ENCODE measurements at places on chromosomes 2 and 18. TPM values are rescaled to one million over a fixed set of nuclear protein-coding genes. Genes with fewer than 3 reads are reported as not detected.

The C2orf78 gene
- total RNA-seq, result not detected

The XDH gene
- 39.7 TPM for total RNA-seq

The MYCN gene
- 0.20 TPM for total RNA-seq

The ZNF521 gene
- total RNA-seq, result 3.3 TPM

The MAP2 gene
- total RNA-seq, result 6.4 TPM

GRCh38 chr2:161010503-161011015, 149.7 kb upstream of the TANK start:
- ATAC-seq, result no peak

DNA sequence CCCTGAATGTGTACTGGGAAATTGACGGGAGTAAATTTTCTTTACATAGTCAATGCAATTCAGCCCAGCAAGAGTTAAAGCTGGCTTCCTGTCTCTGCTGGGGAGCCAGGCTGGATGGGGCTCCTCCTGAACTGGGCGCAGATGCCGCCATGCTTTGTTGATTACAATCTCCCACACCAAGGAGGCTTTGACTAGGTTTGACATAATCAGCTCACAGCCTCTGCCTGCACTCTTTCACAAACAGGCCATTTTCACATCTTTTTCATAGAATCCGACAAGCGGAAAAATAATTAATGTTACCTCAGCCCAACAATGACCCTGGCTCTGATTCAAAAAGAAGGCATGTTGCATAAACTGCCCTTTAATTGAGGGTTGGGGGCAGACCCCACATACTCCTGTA, 54.3 kb downstream of the FOXI3 start:
- ATAC-seq, result no peak

DNA sequence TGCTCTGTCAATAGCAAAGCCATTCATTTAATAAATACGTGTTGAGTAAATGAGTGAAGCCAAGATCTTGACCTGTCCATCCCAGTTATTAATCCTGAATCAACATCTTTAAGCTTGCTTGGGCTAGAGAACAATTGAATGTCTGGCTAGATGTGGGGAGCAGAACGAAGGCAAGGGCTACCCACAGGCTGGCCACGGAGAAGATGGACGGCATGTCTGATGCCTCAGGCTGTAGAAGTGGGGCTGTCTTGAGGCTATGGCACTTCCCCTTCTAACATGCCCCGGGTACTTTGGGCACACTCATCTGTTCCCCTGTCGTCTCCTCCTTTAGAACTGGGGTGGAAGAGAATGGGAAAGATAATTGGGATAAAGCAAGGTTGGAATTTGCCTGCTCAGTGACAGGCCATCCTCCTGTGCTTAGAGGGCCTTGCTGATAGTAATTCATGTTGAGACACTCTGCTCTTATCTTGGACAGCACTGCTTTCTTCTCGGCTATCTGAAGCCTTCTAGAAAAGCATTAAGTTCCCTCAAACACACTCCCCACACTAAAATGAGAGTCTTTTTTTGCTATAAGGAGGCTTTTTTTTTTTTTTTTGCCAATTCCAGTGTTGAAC, 225.7 kb downstream of the MREG start:
- no peak for ATAC-seq

DNA sequence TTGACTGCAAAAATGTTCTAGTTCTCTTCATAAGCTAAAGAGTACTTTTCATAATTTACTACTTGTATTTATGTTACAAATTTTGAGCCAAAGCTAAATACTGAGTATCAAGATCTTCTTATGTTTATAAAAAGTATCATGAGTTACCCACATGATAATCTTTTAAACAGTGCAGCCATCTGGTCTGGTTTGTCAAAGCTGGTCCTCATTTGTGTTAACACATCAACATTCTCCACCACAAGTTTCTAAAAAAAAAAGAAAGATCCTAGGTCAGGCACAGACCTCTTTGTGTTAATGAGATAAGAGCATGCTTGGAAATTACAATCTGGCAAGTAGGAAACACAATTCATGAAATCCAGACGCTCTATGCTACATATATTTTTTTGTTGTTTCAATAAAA, 75.5 kb upstream of the FRZB start:
- ATAC-seq, result no peak

GRCh38 chr2:1366546-1367134, 46.6 kb upstream of the TPO start:
- ATAC-seq, result peak; percentile 58

DNA sequence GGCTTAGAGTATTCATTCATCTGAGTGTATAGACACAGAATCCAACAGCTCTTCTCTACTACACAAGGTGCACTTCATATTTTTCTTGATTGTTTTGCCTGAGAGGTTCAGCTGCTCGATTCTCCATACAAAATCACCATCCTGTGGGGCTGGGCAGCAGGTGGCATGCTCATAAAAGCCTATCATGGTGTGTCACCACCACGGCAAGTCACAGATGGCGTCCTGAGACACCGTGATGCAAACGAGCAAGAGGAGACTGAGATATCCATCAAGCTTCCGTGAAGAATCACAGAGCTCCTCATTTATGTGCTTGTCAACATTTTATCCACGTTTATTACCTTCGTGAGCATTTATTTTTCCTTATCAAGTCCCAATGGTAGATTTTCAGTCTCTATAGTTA, 22.4 kb upstream of the NRP2 start:
- no peak for ATAC-seq

GRCh38 chr2:36965751-36966369, 476 bp downstream of the STRN start:
- ATAC-seq, result peak; percentile 54

GRCh38 chr2:181805228-181806038, 86.1 kb upstream of the ITPRID2 start:
- ATAC-seq, result no peak

DNA sequence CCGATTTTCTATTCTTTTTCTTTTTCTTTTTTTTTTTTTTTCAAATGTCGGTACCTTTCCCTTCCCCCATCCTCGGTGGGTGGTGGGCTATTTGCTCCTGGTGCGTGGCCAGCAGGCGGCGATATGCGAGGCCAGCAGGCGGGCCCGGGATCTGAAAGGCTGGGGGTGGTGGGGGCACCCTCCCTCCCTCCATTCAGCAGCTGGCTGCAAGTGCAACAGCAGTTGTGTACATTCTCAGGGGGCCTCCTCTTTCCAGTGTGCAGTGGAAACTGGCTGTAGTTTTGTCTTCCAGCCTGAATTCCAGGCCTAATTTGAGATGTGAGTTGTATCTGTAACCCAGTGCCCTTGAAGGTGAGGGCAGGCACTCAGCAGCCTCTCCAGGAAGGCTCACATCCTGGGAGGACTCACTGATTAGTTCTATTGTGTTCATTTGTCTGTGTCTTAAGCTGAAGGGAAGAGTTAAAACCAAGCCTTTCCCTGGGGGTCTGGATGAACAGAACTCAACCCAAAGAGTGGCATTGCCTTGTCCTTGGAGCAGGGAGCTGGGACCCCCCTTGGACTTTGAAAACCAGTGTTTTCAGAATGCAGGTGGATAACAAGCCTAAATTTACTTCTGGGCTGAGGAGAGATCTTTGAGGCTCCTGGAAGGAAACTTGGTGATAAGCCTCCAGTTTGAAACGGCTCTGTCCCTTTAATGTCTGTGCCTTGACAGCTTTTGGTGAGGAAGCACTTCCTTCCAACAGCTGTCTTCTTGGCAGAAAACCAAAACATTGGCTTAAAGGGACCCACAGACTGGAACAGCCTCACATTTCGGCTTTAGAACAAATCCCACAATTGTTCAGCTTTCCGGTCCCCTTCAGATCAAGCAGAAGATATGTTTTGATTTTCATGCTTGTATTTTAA, 3.3 kb downstream of the MYCN start:
- no peak for ATAC-seq

DNA sequence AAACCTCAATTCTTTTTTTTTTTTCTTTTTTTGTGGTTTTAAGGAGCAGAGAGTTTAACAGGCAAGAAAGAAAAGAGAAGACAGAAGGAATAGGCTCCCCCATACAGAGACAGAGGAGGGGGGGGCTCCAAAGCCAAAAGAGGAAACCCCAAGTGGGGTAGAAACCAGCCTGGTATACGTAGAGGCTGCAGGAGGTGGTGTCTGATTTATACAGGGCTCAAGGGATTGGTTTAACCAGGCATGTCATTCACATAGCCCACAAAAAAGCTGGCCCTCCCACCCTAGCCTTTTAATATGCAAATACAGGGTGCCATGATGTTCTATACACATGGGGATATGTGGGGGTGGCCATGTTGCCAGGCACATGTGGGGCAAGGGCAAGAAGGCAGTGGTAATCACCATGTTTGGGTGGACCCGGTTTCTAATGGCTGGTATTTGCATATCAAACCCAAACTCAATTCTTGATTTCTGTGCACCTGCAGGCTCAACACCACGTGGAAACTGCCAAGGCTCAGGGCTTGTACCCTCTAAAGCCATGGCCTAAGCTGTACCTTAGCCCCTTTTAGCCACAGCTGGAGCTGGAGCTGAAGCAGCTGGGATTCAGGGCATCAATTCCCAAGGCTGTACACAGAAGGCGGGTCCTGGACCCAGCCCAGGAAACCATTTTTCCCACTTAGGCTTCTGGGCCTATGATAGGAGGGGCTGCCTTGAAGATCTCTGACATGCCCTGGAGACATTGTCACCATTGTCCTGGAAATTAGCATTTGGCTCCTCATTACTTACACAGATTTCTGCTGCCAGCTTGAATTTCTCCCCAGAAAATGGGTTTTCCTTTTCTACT, 170.3 kb downstream of the MAIP1 start:
- ATAC-seq, result no peak

DNA sequence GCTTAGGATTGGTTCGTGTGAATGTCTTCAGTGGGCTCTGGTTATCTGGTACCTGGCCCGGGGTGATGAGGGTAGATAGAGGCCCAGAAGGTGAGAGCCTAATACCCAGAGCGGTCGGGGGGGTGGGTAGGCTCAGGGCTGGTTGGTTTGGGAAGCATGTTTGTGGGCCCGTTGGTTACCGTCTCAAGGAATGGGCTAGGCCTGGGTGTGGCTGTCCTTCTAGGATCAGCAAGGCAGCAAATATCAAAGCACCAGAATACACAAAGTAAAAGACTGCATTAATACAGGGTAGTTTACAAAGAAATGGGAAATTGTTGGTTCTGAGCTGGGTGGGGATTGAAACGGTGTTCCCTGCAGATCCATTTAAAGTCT, 6.0 kb upstream of the IL1R2 start:
- ATAC-seq, result peak; percentile 28

- no peak for ATAC-seq
These were observed 20.8 kb upstream of the LYPD1 start for GRCh38 chr2:132690664-132691303.

GRCh38 chr2:231502596-231502995, 27.6 kb downstream of the NMUR1 start:
- no peak for ATAC-seq

- ATAC-seq, result peak; percentile 78
These were observed 55.1 kb downstream of the ROCK1 start for GRCh38 chr18:21056545-21056944.

All from esophagus mucosa (tissue), 1 donor.